T-helper 17 cell (primary cell): ENCODE measurements at places on chromosomes 2 and 18. TPM values are rescaled to one million over a fixed set of nuclear protein-coding genes. Genes with fewer than 3 reads are reported as not detected.

The LRP2 gene
- not detected for total RNA-seq

The NOSTRIN gene
- not detected for total RNA-seq

The LAMA1 gene
- not detected for total RNA-seq

The TEX44 gene
- total RNA-seq = not detected

The CFAP65 gene
- total RNA-seq = not detected

DNA sequence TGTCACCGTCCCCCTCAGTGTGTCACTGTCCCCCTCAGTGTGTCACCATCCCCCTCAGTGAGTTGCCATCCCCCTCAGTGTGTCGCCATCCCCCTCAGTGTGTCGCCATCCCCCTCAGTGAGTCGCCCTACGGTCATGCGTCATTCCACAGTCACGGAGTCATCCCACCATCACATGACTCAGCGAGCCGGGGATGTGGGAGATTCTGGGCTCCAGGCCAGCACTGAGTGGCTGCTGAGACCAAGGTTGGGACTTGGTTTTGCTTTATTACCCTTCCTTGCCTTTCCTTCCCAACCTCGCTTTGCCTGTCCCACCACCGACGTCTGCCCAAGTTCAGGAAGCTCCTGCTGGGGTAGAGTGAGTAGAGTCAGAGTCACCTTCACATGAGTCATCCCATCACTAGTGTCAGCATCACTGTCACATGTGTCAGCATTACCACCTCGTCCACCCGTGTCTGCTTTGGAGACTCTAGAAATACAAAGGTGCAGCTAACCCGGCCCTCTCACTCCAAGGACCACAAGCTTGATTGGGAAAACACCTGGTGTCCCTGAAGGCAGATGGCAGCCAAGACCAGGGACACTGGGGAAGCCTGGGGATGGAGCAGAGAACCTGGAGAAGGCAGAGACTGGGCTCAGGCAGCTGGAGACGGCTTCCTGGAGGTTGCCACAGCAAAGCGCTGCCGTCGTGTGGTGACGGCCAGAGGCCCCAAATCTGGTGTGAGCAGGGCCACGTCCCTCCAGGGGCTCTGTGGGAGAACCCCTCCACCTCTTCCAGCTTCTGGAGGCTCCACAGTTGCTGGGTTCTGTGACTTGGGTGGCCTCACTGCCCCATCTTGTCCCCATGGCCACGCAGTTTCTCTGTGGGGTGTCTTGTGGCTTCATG is 485.2 kb upstream of the SALL3 start:
- H3K27ac ChIP-seq = no peak overlapping the region
- H3K4me1 ChIP-seq = no peaks in the 10 kb centered on the region
- H3K36me3 ChIP-seq = no peaks in the 10 kb centered on the region
- H3K27me3 ChIP-seq = no peaks in the 10 kb centered on the region
- no peak for DNase-seq
- H3K4me3 ChIP-seq = no peak overlapping the region

- peaks cover 16% of the 10 kb centered on the region for H3K27me3 ChIP-seq
- peaks cover 2% of the 10 kb centered on the region for H3K36me3 ChIP-seq
- no peak within 1 kb of the TSS for H3K4me3 ChIP-seq
- H3K4me1 ChIP-seq = no peaks in the 10 kb centered on the region
- H3K27ac ChIP-seq = no peak within 1 kb of the TSS
These were observed at the start of gene FAM237A for GRCh38 chr2:206642075-206643025. TSS of gene FAM237A (plus strand) at chr2:206642487. CDS start at chr2:206644237, 1,750 bp downstream.

DNA sequence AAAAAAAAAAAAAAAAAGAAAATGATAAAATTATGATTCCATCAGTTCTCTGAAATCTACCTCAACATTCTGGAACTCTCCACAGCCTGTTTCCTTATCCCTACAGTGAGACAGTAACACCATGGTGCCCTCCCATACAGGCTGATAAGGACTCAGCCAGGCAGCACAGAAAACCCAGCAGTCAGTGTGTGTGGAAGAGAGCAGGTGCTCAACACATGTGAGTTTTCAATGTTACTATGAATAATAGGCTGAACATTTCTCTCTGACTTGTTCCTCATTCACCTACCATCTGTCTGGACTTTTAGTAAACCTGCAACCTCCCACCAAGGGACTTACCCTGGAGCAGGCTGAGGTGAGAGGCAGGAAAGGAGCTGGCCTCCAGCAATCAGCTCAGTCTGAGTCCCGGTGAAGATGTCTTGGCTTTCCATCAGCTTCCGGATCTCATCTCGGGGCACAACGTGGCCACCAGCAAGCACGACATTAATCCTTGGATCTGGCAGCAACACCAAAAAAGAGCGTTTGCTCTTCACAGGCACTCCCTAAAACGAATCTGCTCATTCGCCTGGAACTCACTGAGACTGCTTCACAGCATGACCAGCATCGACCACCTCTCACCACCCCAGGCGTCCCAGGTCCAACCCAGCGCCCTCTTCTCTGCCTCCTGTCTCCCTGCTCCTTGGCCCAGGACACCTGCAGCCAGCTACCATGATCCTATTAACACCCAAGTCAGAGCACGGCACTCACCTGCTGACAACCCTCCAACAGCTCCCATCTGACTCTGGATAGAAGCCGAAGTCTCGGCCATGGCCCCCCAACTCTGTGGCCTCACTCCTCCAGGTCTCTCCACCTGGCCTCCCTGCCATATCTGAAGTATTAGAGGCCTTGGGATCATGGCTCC is 16.5 kb downstream of the PASK start:
- no peak overlapping the region for H3K27ac ChIP-seq
- peaks cover 11% of the 10 kb centered on the region for H3K4me1 ChIP-seq
- DNase-seq = no peak
- peaks cover 2% of the 10 kb centered on the region for H3K36me3 ChIP-seq

DNA sequence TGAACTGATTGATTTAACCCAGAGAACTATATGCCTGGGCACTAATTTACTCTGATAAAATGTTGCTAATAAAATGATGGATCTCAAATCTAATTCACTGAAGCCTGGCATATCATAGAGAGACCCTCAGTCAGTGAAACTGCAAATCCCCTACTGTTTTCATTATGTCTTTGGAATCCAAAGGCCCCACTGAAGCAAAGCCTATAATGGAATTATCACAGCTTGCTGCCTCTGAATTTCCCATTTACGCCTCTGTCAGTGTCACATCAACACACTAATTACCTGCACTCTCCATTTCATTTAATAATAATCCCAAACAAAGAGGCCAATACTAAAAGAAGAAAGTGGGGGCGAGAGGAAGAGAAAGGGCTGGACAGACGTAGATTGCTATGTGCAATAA is 470.9 kb downstream of the MBD2 start:
- DNase-seq = no peak
- H3K4me1 ChIP-seq = no peaks in the 10 kb centered on the region
- H3K4me3 ChIP-seq = no peak overlapping the region
- no peak overlapping the region for H3K27ac ChIP-seq

GRCh38 chr2:170052151-170052550 is 125.8 kb upstream of the MYO3B start:
- no peak overlapping the region for H3K27ac ChIP-seq
- H3K4me1 ChIP-seq = peaks cover 3% of the 10 kb centered on the region
- DNase-seq = no peak
- H3K36me3 ChIP-seq = peaks cover 3% of the 10 kb centered on the region
- H3K27me3 ChIP-seq = no peaks in the 10 kb centered on the region
